ENCODE measurements at places on chromosomes 13 and 19. TPM values are rescaled to one million over a fixed set of nuclear protein-coding genes. Genes with fewer than 3 reads are reported as not detected.

Gene ZNF285
- total RNA-seq, result 3.3 TPM

Gene VAV1
- total RNA-seq, result 108 TPM

Gene GPC6
- not detected for total RNA-seq

Gene FCAR
- total RNA-seq, result 0.19 TPM

Gene NACC1
- total RNA-seq, result 56.3 TPM

Gene MISP3
- total RNA-seq, result 1.1 TPM

Gene MAP4K1
- total RNA-seq, result 313 TPM

Gene CLEC17A
- 0.17 TPM for total RNA-seq

Gene CFAP97D2
- total RNA-seq, result not detected

Gene ATP4A
- not detected for total RNA-seq

Gene ZNF763
- 6.1 TPM for total RNA-seq

Gene AMER2
- not detected for total RNA-seq

Gene CDC34
- total RNA-seq, result 49.2 TPM

Gene FFAR2
- not detected for total RNA-seq

Gene CYP2S1
- 1.1 TPM for total RNA-seq

DNA sequence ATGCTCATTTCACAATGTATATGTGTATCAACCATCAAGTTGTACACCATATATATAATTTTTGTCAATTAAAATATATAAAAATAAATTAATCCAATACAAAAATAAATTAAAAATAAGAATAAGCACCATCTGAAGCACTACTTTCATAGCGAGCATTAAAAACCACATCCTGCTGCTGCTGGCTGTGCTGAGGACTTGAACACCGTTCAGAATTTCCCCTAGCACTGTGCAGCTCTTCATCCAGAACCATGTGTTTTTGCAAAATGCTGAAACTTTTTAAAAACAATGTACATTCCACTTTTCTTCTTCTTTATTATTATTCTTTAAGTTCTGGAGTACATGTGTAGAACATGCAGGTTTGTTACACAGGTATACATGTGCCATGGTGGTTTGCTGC is 40.0 kb upstream of the FOXO1 start:
- no peaks in the 10 kb centered on the region for H3K27me3 ChIP-seq
- peaks cover 37% of the 10 kb centered on the region for H3K36me3 ChIP-seq
- H3K4me3 ChIP-seq, result no peak overlapping the region
- peaks cover 22% of the 10 kb centered on the region for H3K4me1 ChIP-seq

GRCh38 chr13:108121406-108121805 is 93.9 kb downstream of the LIG4 start:
- no peak for DNase-seq
- H3K4me3 ChIP-seq, result no peak overlapping the region
- H3K36me3 ChIP-seq, result no peaks in the 10 kb centered on the region
- H3K27ac ChIP-seq, result no peak overlapping the region
- no peaks in the 10 kb centered on the region for H3K27me3 ChIP-seq

DNA sequence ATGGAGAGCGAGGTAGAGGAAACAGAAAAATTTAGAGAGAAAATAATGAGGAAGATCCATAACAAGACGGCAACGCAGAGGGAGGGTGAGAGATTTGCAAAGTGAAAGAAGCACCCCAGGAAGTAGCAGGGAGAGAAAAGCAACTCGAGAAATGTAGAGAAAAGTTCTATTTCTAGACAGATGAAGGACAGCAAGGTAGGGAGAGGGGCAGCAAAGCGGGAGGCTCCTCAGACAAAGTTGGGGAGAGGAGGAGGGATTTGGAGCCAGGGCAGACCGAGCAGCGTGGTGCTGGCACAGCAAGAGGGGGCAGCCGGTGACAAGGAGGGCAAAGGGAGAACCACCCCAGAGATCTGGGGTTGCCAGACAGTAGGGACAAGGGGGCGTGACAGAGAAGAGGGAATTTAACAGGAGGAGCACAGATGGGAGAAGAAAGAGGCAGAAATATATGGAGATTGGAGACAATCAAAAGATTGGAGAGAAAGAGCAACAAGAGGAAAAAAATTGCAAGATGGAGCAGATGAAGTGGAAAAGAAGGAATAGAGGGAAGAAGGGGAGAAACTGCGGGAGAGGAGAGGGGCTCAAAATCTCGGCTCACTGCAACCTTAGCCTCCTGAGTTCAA is 989 bp downstream of the ZNF766 start:
- peak overlapping the region; percentile 96 for H3K27ac ChIP-seq
- no peaks in the 10 kb centered on the region for H3K27me3 ChIP-seq
- H3K4me1 ChIP-seq, result peaks cover 16% of the 10 kb centered on the region
- DNase-seq, result peak; percentile 37
- H3K36me3 ChIP-seq, result peaks cover 51% of the 10 kb centered on the region

- peaks cover 31% of the 10 kb centered on the region for H3K27me3 ChIP-seq
- no peak overlapping the region for H3K27ac ChIP-seq
- no peak overlapping the region for H3K4me3 ChIP-seq
- H3K4me1 ChIP-seq, result no peaks in the 10 kb centered on the region
- no peaks in the 10 kb centered on the region for H3K36me3 ChIP-seq
Observed at GRCh38 chr13:36804588-36804987, 14.4 kb upstream of the RFXAP start.

GRCh38 chr19:51724543-51724942 is 752 bp upstream of the HAS1 start:
- H3K4me3 ChIP-seq, result no peak overlapping the region
- no peaks in the 10 kb centered on the region for H3K36me3 ChIP-seq
- no peaks in the 10 kb centered on the region for H3K4me1 ChIP-seq
- no peak overlapping the region for H3K27ac ChIP-seq
- H3K27me3 ChIP-seq, result peaks cover 29% of the 10 kb centered on the region
- DNase-seq, result no peak

DNA sequence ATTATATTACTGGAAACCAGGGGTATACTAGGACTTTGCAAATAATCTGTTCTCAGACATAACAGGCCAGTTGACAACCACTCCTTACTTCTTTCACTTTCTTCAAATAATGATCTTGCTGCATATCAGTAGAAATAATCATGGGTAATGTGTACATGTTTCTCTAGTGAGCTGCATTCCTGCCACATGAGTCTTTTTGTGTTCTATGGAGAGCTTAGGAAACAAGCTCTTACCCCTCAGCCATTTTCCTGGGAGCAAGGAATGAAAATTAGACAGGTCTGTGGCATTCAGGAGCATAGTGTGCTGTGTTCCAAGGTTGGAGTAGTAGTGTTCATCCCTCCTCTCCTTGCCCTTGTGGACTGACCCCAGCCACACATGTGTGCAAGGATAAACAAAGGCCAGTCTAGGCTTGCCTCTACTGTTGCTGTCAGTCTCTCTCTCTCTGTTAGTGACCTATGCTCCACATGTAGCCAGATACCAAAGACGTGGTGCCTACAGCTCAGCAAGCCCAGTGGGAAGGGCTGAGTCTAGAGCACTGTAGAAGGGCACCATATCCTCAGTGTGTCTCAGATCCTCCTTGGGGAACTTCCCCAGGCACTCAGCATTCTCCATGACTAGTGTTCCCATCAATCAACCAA is 11.5 kb upstream of the OXGR1 start:
- H3K36me3 ChIP-seq, result no peaks in the 10 kb centered on the region
- H3K4me1 ChIP-seq, result no peaks in the 10 kb centered on the region
- no peak overlapping the region for H3K4me3 ChIP-seq
- no peak overlapping the region for H3K27ac ChIP-seq

GRCh38 chr13:37127691-37128241 is 22.3 kb upstream of the CSNK1A1L start:
- no peaks in the 10 kb centered on the region for H3K36me3 ChIP-seq
- no peak overlapping the region for H3K27ac ChIP-seq
- H3K27me3 ChIP-seq, result peaks cover 6% of the 10 kb centered on the region
- H3K4me1 ChIP-seq, result no peaks in the 10 kb centered on the region

GRCh38 chr19:29542776-29543175 is 17.0 kb downstream of the VSTM2B start:
- peaks cover 3% of the 10 kb centered on the region for H3K27me3 ChIP-seq
- H3K36me3 ChIP-seq, result no peaks in the 10 kb centered on the region
- H3K27ac ChIP-seq, result no peak overlapping the region
- DNase-seq, result no peak
- no peaks in the 10 kb centered on the region for H3K4me1 ChIP-seq

DNA sequence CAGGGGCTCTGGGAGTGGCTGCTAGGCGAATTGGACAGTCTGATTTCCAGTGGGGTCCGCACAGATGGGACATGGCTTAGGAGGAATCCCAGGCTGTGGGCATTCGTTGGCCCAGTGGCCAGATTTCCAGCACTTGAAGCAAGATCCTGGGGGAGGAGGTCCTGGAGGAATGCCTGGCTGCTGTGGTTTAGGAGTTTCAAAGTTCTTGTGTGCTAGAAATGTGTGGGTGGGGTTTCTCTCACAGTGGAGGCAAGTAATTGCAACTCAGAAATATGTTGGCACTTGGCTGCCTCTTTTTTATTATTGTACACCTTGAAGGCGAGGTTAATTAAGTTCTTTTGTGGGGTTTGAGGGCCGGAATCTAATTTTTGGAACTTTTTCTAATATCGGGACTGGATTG is 17.1 kb downstream of the IGFL3 start:
- DNase-seq, result no peak
- H3K4me1 ChIP-seq, result no peaks in the 10 kb centered on the region
- no peak overlapping the region for H3K27ac ChIP-seq
- H3K27me3 ChIP-seq, result peaks cover 15% of the 10 kb centered on the region

- peak overlapping the region; percentile 96 for H3K27ac ChIP-seq
- H3K36me3 ChIP-seq, result peaks cover 6% of the 10 kb centered on the region
- peak overlapping the region; percentile 96 for H3K4me3 ChIP-seq
- H3K27me3 ChIP-seq, result no peaks in the 10 kb centered on the region
Observed at GRCh38 chr19:8515317-8515716, 1.4 kb upstream of the ZNF414 start.

GRCh38 chr19:48812094-48812929 is 1.5 kb upstream of the BCAT2 start:
- H3K36me3 ChIP-seq, result no peaks in the 10 kb centered on the region
- peak; percentile 76 for DNase-seq
- H3K4me3 ChIP-seq, result peak overlapping the region; percentile 84
- peaks cover 26% of the 10 kb centered on the region for H3K4me1 ChIP-seq
- H3K27ac ChIP-seq, result peak overlapping the region; percentile 68

DNA sequence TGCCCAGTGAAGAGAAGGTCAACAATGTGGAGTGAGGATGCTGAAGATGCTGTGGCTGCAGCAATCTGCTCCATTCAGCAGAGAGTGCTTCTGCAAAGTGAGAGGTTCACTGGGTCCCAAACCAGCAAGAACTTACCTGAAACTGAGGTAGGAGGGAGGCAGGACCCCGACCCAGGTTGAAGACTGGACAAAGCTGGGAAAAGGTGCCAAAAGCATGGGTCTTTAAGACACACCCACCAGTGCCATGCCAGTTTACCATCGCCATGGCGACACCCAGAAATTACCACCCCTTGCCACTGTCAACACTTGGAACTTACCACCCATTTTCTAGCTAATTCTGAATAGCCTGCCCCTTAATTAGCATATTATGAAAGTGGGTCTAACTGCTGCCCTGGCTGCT is 70.7 kb downstream of the RGCC start:
- H3K36me3 ChIP-seq, result no peaks in the 10 kb centered on the region
- no peak overlapping the region for H3K4me3 ChIP-seq
- no peaks in the 10 kb centered on the region for H3K4me1 ChIP-seq
- peaks cover 7% of the 10 kb centered on the region for H3K27me3 ChIP-seq
- DNase-seq, result no peak

GRCh38 chr19:2735374-2735773 is 4.4 kb downstream of the SLC39A3 start:
- H3K36me3 ChIP-seq, result peaks cover 28% of the 10 kb centered on the region
- peaks cover 14% of the 10 kb centered on the region for H3K4me1 ChIP-seq
- DNase-seq, result no peak
- H3K27ac ChIP-seq, result no peak overlapping the region

- H3K4me3 ChIP-seq, result no peak overlapping the region
- H3K4me1 ChIP-seq, result no peaks in the 10 kb centered on the region
- H3K27me3 ChIP-seq, result peaks cover under 1% of the 10 kb centered on the region
Observed at GRCh38 chr19:33740811-33741396, 55.8 kb upstream of the KCTD15 start.

DNA sequence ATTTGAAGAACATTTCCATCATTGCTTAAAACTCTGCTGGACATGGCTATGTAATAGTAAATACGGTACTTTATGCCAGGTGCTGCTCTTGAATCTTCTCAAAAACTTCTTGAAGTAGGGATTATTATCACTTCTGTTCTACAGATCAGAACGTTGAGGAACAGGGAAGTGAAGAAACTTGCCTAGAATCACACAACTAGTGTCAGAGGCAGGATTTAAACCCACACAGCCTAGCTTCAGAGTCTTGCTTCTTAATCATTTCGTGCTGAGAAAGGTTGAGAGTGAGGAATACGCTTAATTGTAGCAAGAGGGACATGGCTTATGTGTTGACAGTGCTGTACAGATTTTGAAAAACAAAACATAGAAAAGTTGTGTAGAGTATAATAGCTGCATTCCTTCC is 13.5 kb downstream of the TM9SF2 start:
- peaks cover 21% of the 10 kb centered on the region for H3K4me1 ChIP-seq
- H3K27ac ChIP-seq, result no peak overlapping the region
- H3K27me3 ChIP-seq, result no peaks in the 10 kb centered on the region
- no peak overlapping the region for H3K4me3 ChIP-seq

DNA sequence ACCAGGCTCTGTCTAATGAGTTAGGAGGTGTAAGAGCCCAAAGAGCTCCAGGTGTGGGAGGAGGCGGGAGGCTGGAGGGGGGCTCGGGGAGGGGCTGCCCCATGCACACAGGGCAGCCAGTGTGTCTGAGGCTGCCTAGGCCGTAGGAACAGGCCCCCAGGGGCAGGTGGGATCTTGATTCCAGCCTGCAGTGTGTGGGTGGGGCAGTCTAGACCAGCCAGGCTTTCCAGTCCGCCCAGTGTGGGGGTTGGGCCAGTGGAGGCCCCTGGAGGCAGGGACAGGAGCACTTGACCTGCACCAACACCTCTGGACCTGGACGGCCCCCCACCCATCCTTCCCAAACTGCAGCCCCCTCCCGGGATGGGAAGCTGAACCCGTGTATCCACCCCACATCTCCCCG is 5.4 kb upstream of the CAMSAP3 start:
- H3K36me3 ChIP-seq, result no peaks in the 10 kb centered on the region
- peaks cover 2% of the 10 kb centered on the region for H3K4me1 ChIP-seq
- no peak overlapping the region for H3K4me3 ChIP-seq
- H3K27me3 ChIP-seq, result peaks cover 19% of the 10 kb centered on the region

GRCh38 chr19:55649268-55650125 is 1.5 kb downstream of the CCDC106 start:
- peak overlapping the region; percentile 84 for H3K4me3 ChIP-seq
- peak overlapping the region; percentile 72 for H3K27ac ChIP-seq
- no peak for DNase-seq

- H3K36me3 ChIP-seq, result no peaks in the 10 kb centered on the region
- no peak overlapping the region for H3K4me3 ChIP-seq
- no peak for DNase-seq
- H3K27me3 ChIP-seq, result no peaks in the 10 kb centered on the region
- H3K27ac ChIP-seq, result no peak overlapping the region
Observed at GRCh38 chr13:76798037-76798436, 88.2 kb downstream of the KCTD12 start.

- H3K36me3 ChIP-seq, result no peaks in the 10 kb centered on the region
- no peaks in the 10 kb centered on the region for H3K27me3 ChIP-seq
- peak overlapping the region; percentile 70 for H3K27ac ChIP-seq
- peak overlapping the region; percentile 43 for H3K4me3 ChIP-seq
Observed at GRCh38 chr13:25882466-25883357, 169.1 kb downstream of the SHISA2 start.

- no peaks in the 10 kb centered on the region for H3K36me3 ChIP-seq
- DNase-seq, result no peak
- no peak overlapping the region for H3K4me3 ChIP-seq
- H3K27ac ChIP-seq, result no peak overlapping the region
- peaks cover 4% of the 10 kb centered on the region for H3K4me1 ChIP-seq
- peaks cover 44% of the 10 kb centered on the region for H3K27me3 ChIP-seq
Observed at GRCh38 chr19:50780753-50781435, 9.3 kb upstream of the ACP4 start.

- no peak for DNase-seq
- no peaks in the 10 kb centered on the region for H3K4me1 ChIP-seq
- no peak overlapping the region for H3K27ac ChIP-seq
- no peak overlapping the region for H3K4me3 ChIP-seq
- H3K36me3 ChIP-seq, result no peaks in the 10 kb centered on the region
Observed at GRCh38 chr13:62035981-62036380, 620.3 kb upstream of the PCDH20 start.

Data from activated naive CD8-positive, alpha-beta T cell treated with anti-CD3 and anti-CD28 coated beads, Interleukin-2, amount 10 ng/mL, durations not matched to agents 7 days and 5 days (primary cell).